ENCODE measurements at places on chromosomes 4 and X.

DNA sequence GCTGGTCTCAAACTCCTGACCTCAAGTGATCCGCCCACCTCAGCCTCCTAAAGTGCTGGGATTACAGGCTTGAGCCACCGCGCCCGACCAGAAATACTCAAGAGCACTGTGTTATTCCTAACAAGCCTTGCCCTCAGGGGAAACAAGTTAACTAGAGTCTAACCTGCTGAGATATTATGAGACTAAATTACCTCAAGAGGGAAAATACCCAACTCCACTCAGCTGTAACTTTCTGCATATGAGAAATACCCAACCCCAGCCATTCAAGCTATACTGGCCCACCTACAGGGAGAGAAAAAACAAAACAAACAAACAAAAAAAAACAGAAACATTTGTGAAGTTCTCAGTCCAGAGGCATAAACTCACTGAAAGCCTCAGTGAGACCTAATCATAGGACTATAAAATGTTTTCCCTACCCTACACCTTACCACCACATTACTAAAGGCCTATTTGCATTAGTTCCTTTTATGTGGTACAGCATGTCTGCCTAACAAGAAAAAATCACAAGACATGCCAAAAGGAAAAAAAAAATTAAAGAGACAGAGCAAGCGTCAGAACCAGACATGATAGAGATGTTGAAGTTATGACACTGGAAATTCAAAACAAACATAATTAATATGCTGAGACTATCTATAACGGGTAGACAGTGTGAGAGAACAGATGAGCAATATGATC lies 876.0 kb downstream of the FSTL5 start:
- DNase-seq: no peak

DNA sequence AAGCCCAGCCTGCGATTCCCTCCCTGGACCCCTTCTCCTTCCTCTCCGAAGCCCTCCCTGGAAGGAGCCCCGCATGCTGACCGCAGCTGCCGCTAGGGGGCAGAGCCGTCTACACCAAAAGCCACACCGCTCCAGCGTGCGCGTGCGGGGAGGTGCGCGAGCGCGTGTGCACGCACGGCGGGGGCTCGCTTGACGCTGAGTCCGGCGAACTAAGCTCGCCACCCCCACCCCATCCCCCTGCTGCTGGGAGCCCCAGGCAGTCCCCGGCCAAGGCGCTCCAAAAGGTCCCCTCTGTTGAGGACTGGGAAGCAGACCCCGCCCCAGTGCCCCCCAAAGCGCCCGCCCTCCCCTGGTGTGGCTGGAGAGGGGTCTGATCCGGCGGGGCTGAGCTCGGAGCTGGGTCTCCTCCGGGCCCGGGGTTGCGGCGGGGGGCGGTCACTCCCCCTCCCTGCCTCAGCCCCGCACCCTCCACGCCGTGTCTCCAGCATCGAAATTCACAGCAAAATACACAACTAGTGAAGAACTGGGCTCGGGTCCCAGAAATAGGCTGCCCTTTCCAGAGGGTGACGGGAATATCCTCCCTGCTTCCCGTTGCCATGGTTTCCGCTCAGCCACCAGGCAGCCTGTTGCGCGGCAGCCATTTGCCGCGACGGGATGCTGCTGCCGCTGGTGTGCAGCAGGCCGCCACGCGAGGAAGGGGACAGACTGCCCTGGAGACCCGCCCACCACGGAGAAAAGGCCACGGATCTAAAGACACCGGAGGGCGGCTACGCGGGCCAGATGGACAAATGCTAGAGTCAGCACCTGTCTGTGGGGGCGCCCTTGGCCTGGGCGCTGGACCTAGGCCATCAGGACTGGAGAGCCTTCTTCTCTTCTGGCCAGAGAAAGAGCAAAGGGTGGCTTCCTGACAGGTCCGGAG lies 11.2 kb upstream of the CCNQ start:
- DNase-seq: peak; percentile 80

- DNase-seq: no peak
Measured at GRCh38 chr4:77332696-77333270, 175.8 kb downstream of the CCNG2 start.

GRCh38 chr4:175536852-175537453 lies 275.1 kb downstream of the GPM6A start:
- DNase-seq: no peak

DNA sequence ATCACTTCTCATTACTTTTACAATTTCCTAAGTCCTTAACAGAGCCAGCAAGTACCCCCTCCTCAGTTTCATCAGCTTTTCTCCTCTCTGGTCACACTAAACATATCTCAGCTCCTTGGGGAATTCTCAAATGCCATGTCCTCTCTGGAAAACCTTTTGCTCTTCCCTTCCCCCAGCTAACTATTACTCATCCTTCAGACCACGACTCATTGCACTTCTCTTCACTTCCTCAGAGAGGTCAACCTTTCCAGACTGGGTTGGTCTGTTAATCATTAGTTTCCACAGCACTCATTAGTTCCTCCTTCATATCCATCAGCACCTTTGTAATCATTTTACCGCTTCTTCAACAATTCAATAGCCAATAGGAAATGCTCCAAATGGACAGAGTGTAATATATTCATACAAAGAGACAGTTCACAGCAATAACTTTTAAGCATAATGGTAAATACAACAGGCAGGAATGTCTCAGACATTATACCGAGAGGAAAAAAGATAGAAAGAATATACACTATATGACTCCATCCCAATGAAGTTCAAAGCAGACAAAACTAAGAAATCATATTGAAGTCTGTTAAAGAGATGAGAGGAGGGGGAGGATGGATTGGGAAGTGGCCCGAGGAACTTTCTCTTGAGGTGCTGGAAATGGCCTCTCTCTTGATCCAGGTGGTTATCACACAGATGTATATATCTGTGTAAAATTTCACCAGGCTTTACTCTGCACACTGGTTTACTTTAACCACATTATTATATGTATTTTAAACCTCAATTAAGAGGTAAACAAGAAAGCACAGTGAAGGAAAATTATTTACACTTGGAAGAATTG lies 39.6 kb downstream of the DDX60L start:
- no peak for DNase-seq

- DNase-seq: no peak
Measured at GRCh38 chr4:87919941-87920340, 55.6 kb upstream of the SPP1 start.

DNA sequence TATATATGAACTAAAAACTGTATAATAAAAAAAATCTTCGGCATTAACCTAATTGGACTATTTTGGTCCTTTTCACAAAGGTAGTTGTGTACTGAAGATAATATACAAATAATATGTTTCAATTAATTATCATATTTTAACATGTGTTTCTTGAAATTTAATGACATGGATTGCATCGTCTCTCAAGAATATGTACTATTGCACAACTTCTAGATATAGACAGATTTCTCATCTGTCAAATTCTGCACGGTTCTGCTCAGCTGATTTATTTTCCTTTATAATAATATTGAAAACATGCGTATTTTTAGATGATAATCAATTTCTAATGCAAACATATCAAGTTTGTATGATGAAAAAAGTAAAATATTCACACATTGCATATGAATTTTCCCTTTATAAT lies 498.7 kb upstream of the PABPC4L start:
- no peak for DNase-seq

GRCh38 chr4:82415922-82416365 lies 14.3 kb downstream of the HNRNPDL start:
- DNase-seq: no peak

- DNase-seq: no peak
Measured at GRCh38 chr4:79662651-79663050, 254.6 kb upstream of the GK2 start.

GRCh38 chr4:61853041-61853440 lies 652.9 kb downstream of the ADGRL3 start:
- no peak for DNase-seq

DNA sequence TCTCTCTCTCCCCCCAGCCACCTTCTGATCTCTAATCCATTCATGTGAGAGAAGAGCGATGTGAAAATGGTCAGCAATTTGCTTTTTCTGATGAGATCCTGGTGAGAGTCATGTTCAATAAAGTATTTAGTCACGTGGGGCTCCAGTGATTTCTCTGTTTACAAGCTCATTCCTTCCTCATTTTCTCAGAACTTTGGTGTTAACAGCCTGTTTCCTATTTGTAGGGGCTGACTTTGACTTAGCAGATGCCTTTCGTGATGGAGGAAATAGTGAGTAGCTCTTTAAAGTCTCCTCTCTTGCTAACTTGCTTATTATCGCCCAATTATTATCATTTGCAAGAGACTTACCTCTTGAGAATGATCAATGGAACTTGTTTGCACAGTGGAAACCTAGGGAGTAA lies 72.6 kb upstream of the CD99 start:
- DNase-seq: no peak

DNA sequence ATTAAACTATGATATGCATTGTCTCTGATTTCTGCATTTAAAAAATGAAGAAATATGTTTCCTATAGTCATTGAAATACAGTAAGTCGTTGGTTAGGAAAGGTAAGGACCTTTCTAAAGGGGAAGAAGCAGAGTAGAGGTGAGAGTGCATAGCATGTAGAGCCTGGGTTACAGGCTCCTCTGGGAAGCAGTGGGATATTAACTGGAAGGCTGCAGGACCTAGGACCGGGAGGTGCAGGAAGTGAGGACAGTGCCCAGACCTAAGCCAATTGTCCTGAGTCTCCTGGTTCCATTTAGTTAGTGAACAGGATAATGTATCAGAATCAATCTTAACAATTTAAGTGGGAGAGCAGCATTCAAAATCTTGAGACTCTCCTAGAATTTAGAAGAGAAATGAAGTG lies 237.1 kb upstream of the NUDT6 start:
- DNase-seq: no peak

DNA sequence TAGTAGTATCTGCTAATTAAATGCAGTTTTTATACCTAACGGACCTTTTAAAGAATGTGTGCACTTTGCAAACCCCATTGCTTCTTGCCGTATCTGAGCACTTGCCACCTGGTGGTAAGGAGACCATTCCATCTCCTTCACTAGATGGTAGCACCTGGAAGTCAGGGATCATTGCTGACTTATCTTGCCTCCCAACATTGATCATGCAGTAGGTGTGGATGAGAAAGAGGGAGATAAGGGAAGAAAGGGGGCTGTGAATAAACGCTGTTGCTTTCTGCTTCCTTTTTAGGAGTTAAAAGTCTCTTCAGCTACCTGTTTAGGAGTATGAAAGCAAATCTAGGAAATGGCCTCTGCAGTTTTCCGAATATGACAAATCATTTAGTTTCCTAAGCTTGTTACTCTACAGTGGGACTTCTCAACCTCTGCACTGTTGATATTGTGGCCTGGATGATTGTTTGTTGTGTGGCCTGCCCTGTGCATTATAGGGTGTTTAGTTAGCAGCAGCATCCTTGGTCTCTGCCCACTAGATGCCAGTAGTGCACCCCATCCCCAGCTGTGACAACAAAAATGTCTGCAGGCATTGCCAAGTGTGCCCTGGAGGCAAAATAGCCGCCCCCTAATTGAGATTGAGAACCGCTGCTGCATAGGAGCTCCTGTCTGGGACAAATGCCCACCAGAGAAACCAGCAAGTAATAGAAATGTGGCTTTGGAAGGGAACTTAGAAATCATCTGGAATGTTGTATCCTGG lies 38.8 kb downstream of the GAB1 start:
- DNase-seq: peak; percentile 62

GRCh38 chr4:128861856-128862518 lies 52.5 kb downstream of the JADE1 start:
- DNase-seq: no peak

DNA sequence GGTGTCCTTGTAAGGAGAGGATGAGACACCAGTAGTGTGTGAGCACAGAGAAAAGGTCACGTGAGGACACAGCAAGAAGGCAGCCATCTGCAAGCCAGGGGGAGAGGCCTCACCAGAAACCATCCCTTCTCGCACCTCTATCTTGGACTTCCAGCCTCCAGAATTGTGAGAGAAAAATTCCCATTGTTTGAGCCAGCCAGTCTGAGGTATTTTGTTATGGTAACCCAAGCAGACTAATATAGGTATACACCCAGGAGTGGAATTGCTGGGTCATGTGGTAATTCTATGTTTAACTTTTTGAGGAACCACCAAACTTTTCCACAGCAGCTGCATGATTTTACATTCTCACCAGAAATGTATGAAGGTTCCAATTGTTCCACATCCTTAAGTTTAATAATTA lies 25.6 kb downstream of the ZDHHC9 start:
- DNase-seq: no peak

- DNase-seq: no peak
Measured at GRCh38 chr4:123709336-123709735, 312.7 kb downstream of the SPRY1 start.

- DNase-seq: no peak
Measured at GRCh38 chr4:183721207-183722081, 62.4 kb downstream of the TRAPPC11 start.

DNA sequence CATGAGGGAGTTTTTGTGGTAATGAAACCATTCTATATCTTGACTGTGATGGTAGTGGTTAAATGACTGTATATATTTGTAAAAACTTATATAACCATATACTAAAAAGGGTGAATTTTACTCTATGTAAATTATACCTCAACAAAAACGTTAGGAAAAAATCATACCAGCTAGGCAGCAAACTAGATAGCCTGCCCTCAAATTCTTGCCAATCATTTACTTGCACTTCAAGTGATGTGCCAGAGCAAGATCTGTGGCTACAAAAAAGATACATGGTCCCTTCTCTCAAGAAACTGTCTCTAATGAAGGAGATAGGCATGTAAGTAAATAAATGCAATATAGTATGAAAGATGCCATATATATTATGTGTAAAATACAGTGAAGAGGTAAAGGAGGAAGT lies 10.0 kb upstream of the RNF128 start:
- DNase-seq: no peak

GRCh38 chrX:24154490-24155034 lies 5.0 kb downstream of the ZFX start:
- no peak for DNase-seq

DNA sequence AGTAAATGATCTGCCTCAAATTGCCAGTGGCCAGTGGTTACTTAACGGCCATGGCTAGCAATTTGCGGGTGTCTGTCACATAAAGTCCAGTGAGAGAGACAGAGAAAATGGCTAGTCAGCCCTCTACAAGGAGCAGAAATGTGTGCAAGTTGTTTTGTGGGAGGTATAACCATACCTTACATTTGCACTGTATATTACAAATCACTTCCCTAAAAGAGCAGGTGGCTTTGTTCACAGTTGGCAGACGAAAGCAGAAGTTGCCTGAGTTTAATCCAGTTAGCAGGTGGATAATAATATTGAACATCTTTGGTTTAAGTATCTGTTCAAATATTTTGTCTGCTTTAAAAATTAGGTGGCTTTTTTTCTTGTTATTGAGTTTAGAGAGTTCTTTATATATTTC lies 15.6 kb downstream of the SRPX start:
- no peak for DNase-seq

- DNase-seq: no peak
Measured at GRCh38 chrX:123081776-123082175, 102.3 kb upstream of the GRIA3 start.

- no peak for DNase-seq
Measured at GRCh38 chr4:16992566-16993225, 94.3 kb upstream of the LDB2 start.

- DNase-seq: no peak
Measured at GRCh38 chr4:30720661-30721184, 554 bp downstream of the PCDH7 start.

Data from left hindlimb (tissue), 1 donor.